ENCODE measurements at places on chromosomes 11 and 22.

GRCh38 chr11:121391914-121392313 is 60.2 kb upstream of the SORL1 start:
- DNase-seq, result no peak

DNA sequence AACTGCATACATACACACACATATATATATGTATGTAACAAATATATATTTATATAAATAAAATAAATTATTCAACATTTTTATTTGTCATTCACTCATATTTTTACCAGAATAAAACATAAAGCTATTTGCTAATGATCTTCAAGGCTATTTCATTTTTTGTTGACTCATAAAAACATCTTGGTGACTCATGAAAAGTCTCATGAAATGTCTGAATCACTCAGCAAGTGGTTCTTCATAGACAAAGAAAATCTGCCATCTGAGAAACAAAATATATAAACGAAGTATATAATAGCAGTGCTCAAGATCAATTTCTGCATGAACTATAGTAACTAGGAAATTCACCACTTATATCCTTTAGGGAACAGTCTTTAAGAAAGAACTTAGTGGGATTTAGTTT is 764.8 kb upstream of the FAT3 start:
- no peak for DNase-seq

- DNase-seq, result no peak
Observed at GRCh38 chr11:115067471-115067870, 389.1 kb downstream of the NXPE2 start.

DNA sequence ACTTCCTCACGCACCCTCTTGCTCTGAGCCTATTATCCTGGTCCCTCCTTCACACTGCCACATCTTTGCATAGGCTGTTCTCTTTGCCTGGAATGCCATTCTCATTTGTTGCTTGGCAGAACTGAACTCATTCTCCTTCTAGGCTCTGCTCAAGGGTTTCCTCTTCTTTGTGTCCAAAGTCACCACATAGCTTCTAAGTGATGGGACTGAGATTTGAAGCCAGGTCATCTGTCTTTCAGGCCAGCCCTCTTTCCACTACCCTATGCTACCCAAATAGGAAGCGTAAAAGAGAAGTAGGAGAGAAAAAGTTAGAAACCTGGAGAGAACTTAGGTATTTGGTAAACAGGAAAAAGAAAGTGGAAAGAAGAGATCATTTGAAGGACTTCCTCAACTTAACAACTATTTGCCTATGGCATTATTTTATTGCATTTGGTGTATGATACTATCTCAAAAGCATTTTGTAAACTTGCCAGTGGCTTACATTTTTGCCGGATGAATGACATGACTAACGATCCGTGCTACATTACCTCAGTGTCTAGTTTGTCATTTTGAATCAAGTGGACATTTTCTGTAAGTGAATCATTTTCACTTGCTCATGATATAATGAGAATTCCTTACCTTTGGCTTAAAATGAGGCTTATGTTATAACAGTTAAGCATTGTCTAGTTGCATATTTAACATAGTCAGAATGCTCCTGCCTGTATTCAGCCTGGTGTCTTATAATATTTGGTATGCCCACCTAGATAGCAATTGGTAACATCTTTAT is 18.5 kb downstream of the NF2 start:
- DNase-seq, result no peak

- DNase-seq, result peak; percentile 79
Observed at GRCh38 chr11:66069715-66070603, at the start of gene PACS1. Gene PACS1, plus strand, starts transcription at chr11:66070272. Its CDS starts 215 bp downstream, at chr11:66070487.

DNA sequence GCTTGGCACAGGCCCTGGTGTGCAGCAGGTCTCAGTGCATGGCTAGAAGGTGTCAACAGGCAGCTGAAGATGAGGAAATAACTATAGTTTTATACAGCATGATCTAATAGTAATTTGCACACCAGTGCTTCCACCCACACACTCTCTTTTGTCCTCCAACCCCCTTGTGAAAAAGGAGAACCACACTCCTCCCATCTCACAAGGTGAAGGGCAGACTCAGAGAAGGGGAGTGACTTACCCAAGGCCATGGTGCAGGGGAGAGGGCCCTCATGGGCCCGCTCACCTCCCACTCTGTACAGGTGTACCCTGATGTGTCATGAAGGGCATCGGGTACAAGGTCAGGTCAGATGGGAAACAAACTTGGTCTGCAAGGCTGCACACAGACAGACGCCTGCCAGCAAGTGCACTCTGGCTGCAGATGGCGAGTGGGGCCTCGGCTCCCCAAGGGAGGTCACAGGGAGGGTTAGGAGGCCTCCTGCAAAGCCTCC is 53.4 kb downstream of the DGCR2 start:
- no peak for DNase-seq

DNA sequence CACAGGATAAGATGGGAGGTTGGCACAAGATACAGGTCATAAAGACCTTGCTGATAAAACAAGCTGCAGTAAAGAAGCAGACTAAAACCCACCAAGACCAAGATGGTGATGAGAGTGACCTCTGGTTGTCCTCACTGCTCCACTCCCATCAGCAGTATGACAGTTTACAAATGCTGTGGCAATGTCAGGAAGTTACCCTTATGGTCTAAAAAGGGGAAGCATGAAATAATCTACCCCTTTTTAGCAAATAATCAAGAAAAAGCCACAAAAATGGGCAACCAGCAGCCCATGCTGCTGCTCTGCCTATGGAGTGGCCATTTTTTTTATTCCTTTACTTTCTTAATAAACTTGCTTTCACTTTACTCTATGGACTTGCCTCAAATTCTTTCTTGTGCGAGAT is 8.7 kb upstream of the PIWIL4 start:
- no peak for DNase-seq

GRCh38 chr22:50141891-50142363 is 28.6 kb upstream of the PANX2 start:
- DNase-seq, result no peak

DNA sequence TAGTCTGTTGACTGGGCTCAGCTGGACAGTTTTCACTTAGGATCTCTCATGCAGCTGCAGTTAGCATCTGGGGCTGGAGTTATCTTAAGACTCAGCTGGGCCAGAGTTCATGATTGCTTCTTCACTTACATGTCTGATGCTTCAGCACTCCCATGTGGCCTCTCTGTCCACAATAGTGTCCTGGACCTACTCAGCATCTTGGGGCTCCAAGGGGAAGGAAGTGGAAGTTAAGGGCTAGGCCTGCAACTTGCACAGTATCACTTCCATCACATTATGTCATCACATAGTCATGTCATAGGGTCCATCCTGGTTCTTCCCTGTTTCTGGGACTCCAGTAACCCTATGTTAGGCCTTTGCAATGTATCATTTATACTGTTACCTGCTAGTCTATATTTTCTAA is 115.9 kb downstream of the C11orf65 start:
- no peak for DNase-seq

- no peak for DNase-seq
Observed at GRCh38 chr11:1670905-1671371, 26.1 kb upstream of the KRTAP5-6 start.

DNA sequence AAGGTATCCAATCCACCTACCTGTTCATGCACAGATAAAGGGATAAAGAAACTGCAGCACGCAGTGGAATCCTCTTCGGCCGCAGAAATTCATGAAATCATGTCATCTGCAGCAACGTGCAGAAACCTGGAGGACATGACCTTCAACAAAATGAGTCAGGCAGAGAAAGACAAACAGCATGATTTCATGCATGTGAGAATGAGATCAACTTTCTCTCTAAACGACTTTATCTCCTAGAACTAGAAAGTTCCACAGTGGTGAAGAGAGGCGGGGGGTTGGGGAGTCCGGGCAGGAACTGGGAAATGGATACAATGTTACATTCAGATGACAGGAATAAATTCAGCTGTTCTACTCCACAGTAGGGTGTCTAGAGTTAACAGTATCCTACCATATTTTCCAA is 9.9 kb downstream of the RGL4 start:
- DNase-seq, result no peak

GRCh38 chr22:38455530-38456271 is 702 bp upstream of the KCNJ4 start:
- DNase-seq, result no peak

- DNase-seq, result no peak
Observed at GRCh38 chr11:21278840-21279239, 609.5 kb downstream of the NELL1 start.
